ENCODE measurements at places on chromosomes 3 and 15. TPM values are rescaled to one million over a fixed set of nuclear protein-coding genes. Genes with fewer than 3 reads are reported as not detected.

SCN11A gene
- total RNA-seq, result 0.24 TPM

LRRC49 gene
- total RNA-seq, result 0.49 TPM

KBTBD13 gene
- total RNA-seq, result not detected

MESP2 gene
- total RNA-seq, result not detected

MCF2L2 gene
- 1.5 TPM for total RNA-seq

CCR5 gene
- total RNA-seq, result 0.17 TPM

HCLS1 gene
- 331 TPM for total RNA-seq

LRRC3B gene
- total RNA-seq, result not detected

LOXL1 gene
- 0.49 TPM for total RNA-seq

DNA sequence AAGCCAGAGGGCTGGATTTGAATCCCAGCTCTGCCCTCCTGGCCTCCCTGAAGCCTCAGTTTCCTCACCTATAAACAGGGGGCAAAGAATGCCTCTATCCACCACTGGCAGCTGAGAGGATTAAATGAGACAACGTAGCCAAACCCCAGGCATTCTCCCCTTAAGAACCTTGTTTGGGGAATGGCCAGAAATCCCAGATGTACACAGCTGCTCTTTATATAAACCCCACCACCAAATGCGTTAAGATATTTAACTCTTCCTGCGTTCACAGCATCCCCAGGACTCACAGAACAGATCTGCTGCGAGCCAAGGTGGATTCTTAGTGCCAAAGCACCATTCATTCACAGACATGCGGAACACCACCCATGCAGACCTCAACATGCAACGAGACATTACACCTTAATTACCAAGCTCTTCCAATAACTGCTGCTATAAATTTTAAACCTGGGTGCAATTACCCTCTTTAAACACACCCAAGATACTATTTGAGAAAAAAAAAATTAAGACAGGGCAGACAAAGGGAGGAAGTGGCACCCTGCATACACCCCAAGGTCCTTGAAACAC is 5.2 kb downstream of the TLE3 start:
- no peak for DNase-seq

GRCh38 chr3:74268753-74269152 is 345.7 kb downstream of the CNTN3 start:
- no peak for DNase-seq

- no peak for DNase-seq
Measured at GRCh38 chr3:36372534-36372935, 7.8 kb upstream of the STAC start.

- no peak for DNase-seq
Measured at GRCh38 chr15:69393831-69394491, 20.2 kb upstream of the KIF23 start.

DNA sequence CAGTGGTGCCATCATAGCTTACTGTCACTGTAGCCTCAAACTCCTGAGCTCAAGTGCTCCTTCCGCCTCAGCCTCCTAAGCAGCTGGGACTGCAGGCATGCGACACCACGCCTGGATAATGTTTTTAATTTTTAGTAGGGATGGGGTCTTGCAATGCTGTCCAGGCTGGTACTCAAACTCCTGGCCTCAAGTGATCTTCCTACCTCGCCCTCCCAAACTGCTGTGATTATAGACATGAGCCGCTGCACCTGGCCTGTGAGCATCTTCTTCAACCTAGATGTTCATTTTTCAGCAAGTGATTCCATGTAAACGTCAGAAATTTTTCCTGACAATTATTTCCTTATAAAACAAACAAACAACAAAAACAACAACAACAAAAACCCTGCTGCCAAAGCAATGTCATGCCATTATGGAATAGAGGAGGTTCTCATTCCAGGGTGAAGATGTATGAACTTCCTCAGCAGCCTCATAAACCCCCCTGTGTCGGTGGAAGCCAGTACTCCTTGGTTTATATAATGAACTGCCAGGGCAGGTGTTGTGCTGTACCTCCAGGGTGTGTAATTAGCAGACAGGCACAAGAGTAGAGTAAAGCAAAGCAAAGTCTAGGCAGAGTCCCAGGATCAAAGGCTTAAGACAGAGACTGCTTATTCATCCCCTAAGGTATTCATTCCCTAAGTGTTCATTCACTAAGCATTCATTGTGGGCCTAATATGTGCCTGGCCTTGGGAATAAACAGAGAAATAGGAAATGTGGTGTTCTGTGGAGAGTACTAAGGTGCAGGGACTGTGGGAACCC is 44.6 kb downstream of the NR2C2 start:
- no peak for DNase-seq

GRCh38 chr15:36161771-36162212 is 417.6 kb upstream of the CDIN1 start:
- no peak for DNase-seq

- DNase-seq, result peak; percentile 56
Measured at GRCh38 chr3:122621112-122621511, 43.7 kb downstream of the PARP15 start.
